ENCODE measurements at places on chromosomes 2 and 18.

GRCh38 chr2:182831921-182832320 lies 34.5 kb downstream of the FRZB start:
- H3K4me1 ChIP-seq, result no peaks in the 10 kb centered on the region
- no peaks in the 10 kb centered on the region for H3K27me3 ChIP-seq
- no peaks in the 10 kb centered on the region for H3K36me3 ChIP-seq
- H3K27ac ChIP-seq, result no peak overlapping the region
- no peak for DNase-seq

GRCh38 chr2:22628221-22628620 lies 756.8 kb upstream of the KLHL29 start:
- no peaks in the 10 kb centered on the region for H3K27me3 ChIP-seq
- DNase-seq, result no peak
- H3K36me3 ChIP-seq, result no peaks in the 10 kb centered on the region
- H3K27ac ChIP-seq, result no peak overlapping the region
- H3K4me1 ChIP-seq, result no peaks in the 10 kb centered on the region
- H3K4me3 ChIP-seq, result no peak overlapping the region

DNA sequence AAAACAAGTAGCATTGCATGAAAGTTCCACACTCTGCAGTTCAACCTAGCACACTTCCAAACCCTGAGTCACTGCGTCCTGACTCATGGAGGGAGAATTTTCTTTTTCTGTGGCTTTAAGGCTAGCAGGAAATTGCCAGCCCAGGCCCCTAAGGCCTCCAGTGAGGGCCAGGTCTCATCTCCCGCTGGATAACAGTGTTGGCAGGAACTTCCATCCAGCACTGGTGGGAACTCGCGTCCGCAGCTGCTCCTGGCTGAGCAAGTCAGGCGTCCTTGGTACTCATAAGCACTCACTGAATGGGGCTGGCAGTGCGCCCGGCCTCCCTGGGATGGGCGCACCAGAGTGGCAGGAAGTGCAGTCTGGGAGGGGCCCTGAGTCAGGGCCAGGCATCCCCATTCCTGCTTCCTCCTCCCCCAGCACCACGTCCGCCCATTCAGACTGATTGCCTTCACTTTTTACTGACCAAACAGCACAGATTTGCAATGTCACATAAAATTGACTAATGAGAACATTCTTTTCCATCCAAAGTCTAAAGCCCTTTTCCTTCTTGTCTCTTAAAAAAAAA lies 14.3 kb downstream of the MALL start:
- H3K4me1 ChIP-seq, result no peaks in the 10 kb centered on the region
- no peak for DNase-seq
- H3K27ac ChIP-seq, result no peak overlapping the region
- no peaks in the 10 kb centered on the region for H3K36me3 ChIP-seq

DNA sequence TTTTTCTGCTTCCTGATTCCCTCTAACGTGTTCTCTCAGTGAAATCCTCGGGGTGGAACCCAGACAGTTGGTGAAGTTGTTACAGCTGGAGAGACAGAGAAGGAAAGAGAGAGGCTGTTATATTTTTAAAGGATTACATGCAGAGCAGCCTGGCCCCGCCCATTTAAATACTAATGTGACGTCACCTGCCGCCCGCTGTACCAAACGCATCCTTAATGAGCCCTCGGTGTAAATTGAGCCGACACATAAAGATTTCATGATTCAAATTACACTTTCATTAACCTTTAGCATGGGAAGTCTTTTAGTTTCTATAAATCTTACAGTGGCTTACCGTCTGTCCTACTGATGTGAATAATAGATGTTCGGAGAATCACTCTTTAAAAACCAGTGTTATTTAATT lies 164.0 kb upstream of the SIX3 start:
- no peak overlapping the region for H3K4me3 ChIP-seq
- H3K27me3 ChIP-seq, result no peaks in the 10 kb centered on the region
- H3K27ac ChIP-seq, result no peak overlapping the region
- H3K4me1 ChIP-seq, result no peaks in the 10 kb centered on the region
- no peaks in the 10 kb centered on the region for H3K36me3 ChIP-seq
- no peak for DNase-seq

DNA sequence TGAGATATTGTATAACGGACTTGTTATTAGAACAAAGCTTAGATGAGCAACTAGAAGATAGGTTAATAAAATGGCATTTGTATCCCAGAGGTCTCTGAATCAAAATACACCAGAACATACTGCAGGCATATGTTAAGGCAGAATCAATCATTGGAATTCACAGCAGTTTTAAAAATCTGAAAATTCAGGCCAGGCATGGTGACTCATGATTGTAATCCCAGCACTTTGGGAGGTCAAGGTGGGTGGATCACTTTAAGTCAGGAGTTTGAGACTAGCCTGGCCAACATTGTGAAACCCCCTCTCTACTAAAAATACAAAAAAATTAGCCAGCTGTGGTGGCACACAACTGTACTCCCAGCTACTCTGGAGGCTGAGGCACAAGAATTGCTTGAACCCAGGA lies 405.2 kb downstream of the ZEB2 start:
- no peak overlapping the region for H3K27ac ChIP-seq
- H3K27me3 ChIP-seq, result no peaks in the 10 kb centered on the region

- DNase-seq, result no peak
- no peak overlapping the region for H3K4me3 ChIP-seq
- no peaks in the 10 kb centered on the region for H3K36me3 ChIP-seq
- no peaks in the 10 kb centered on the region for H3K27me3 ChIP-seq
- H3K27ac ChIP-seq, result no peak overlapping the region
- H3K4me1 ChIP-seq, result no peaks in the 10 kb centered on the region
Measured at GRCh38 chr18:79610461-79611039, 69.1 kb upstream of the CTDP1 start.

GRCh38 chr2:64837116-64837731 lies 152.0 kb upstream of the SLC1A4 start:
- no peak overlapping the region for H3K27ac ChIP-seq
- H3K27me3 ChIP-seq, result no peaks in the 10 kb centered on the region
- H3K4me1 ChIP-seq, result no peaks in the 10 kb centered on the region
- DNase-seq, result no peak

GRCh38 chr2:37672870-37673184 lies 1.4 kb upstream of the CDC42EP3 start:
- DNase-seq, result no peak
- H3K4me3 ChIP-seq, result peak overlapping the region; percentile 90
- H3K27me3 ChIP-seq, result no peaks in the 10 kb centered on the region
- H3K4me1 ChIP-seq, result peaks cover 22% of the 10 kb centered on the region

DNA sequence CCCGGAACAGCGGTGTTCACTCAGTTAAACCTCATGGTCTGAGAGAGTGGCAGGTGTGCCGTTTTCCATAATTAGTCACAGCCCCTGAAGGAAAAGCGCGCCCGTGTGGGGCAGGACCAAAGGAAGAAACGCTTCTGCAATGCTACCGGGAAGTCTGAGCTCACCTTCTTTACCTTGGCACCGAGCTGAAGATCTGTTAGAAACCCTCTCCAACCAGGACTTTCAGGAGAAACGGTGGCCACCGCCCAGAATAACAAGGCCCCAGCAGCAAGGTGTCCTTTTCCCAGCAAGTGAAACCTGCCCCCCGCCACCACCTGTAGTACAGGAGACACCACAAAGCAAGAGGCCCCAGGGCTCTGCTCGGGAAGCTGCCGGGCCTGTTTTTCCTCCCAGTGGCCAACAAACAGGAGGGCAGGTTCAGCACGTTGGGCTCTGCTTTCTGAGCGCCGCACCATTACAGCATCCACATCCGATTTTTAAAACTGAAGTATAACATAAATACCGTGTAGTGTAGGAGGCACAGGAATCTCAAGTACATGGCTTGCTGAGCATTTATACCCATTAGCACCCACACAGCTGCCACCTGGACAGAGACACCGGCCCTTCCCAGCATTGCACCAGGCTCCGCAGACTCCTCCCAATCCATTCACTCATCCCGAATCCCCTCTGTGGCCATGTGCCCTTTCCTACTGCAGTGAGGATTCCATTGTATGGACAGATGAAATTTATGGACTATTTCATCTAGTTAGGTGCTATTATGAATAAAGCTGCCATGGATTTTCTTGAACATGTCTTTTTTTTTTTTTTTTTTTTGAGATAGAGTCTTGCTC lies 121.8 kb upstream of the RIOK3 start:
- no peak for DNase-seq
- H3K4me1 ChIP-seq, result no peaks in the 10 kb centered on the region
- H3K27ac ChIP-seq, result no peak overlapping the region
- no peaks in the 10 kb centered on the region for H3K27me3 ChIP-seq
- no peaks in the 10 kb centered on the region for H3K36me3 ChIP-seq
- H3K4me3 ChIP-seq, result no peak overlapping the region

DNA sequence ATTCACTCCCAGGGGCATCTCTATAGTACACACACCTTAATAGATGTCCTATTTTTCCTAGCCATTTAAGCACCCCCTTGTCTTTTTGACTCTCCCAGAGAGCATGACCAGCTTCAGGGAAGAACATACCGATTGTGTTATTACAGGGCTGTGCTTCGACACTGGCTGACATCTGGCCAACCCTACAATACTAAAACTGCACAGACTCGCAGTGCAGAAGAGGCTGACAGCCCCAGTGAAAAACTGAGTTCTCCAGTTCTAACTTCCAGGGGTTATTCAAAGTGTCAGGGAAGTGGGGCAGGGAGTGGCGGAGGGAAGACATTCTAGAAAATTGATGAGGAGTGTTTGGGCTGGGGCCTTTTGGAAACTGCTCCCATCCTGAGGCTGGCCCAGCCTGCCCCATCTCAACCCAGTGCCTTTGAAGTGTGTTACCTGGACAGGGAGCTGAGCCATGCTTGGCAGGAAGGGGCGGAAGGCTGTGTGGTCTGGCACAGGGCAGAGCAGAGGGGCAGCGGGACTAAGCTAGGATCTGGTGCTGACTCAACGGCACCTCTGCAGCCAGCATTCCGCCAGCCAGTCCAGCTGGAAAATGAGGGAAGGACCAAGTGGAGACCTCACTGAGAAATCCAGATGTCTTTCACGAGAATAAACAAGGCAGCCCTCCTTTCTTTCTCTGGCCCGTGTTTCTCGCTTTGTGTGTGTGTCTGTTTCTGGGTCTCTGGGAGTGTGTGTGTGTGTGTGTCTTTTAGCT lies 15.4 kb upstream of the IGFBP5 start:
- no peaks in the 10 kb centered on the region for H3K36me3 ChIP-seq
- DNase-seq, result no peak
- no peak overlapping the region for H3K4me3 ChIP-seq
- no peak overlapping the region for H3K27ac ChIP-seq

DNA sequence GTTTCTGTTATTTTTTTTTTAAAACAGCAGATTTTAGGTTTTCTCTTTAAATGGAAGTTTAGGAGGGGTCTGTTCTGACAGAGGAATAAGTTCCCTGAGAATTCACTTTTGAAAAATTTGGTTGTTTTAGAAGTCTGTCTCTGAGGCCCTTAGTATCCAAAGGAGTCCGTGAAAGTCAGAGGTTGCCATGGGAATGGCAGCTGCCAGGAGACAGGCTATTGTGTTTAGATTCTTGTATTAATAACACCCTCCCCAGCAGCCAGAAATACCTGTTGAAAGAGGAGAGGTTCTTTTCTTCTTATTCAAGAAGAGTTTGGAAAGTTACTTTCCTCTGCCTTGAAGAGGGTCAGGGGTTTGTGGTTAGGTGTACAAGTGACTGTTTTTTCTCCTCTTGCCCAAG lies 29.5 kb downstream of the TNP1 start:
- no peak overlapping the region for H3K4me3 ChIP-seq
- H3K27ac ChIP-seq, result no peak overlapping the region
- no peaks in the 10 kb centered on the region for H3K36me3 ChIP-seq
- DNase-seq, result no peak
- H3K4me1 ChIP-seq, result no peaks in the 10 kb centered on the region

DNA sequence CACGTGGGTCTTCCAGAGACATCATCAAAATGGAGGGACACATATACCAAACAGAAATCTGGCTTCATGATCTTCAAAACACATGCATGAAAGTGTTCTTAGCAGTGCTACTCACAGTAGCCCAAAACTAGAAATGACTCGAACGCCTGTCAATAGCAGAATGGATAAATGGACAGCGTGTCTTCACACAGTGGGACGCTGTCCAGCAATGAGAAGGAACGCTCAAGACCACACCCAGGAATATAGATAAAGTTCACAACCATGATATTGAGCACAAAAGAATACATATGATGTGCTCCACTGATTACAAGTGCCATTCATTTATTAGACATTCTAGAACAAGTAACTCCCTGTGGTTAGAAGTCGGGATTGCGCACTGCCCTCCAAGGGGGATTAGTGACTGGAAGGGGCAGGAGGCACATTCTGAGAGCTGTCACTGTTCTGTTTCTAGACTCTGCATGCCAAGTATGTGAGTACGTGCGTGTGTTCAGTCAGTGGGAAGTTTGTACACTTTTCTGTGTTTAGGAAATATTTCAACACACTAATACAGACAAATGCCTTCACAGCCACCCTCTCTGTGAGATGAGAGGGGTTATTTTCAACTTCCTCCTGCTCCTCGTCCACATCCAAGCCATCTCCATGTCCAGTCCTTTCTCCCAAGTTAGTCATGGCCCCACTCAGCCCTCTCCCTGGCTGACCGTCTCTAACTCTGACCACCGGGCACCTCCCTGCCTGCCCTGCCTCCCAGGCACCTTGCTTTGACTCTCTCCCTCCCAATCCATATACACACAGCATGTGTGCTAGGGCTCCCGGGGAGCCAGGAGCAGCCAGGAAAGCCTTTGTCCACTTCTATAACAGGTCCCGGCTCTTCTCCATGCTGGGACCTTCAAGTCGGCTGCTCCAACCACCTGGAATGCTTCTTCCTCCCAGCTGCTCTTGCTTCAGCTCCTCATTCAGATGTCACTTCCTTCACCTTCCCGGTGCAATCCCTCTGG lies 26.9 kb upstream of the TNS1 start:
- no peak for DNase-seq
- H3K4me3 ChIP-seq, result no peak overlapping the region
- no peaks in the 10 kb centered on the region for H3K36me3 ChIP-seq
- H3K4me1 ChIP-seq, result peaks cover 4% of the 10 kb centered on the region
- no peak overlapping the region for H3K27ac ChIP-seq
- no peaks in the 10 kb centered on the region for H3K27me3 ChIP-seq

- no peak overlapping the region for H3K4me3 ChIP-seq
- H3K4me1 ChIP-seq, result no peaks in the 10 kb centered on the region
- no peaks in the 10 kb centered on the region for H3K27me3 ChIP-seq
- peaks cover 57% of the 10 kb centered on the region for H3K36me3 ChIP-seq
- DNase-seq, result no peak
- H3K27ac ChIP-seq, result no peak overlapping the region
Measured at GRCh38 chr2:69340101-69340775, 46.8 kb downstream of the GFPT1 start.

GRCh38 chr2:36493306-36493705 lies 104.7 kb downstream of the FEZ2 start:
- no peak overlapping the region for H3K4me3 ChIP-seq
- peaks cover 2% of the 10 kb centered on the region for H3K27me3 ChIP-seq
- H3K27ac ChIP-seq, result no peak overlapping the region
- H3K4me1 ChIP-seq, result no peaks in the 10 kb centered on the region
- H3K36me3 ChIP-seq, result no peaks in the 10 kb centered on the region

- H3K27me3 ChIP-seq, result no peaks in the 10 kb centered on the region
- no peaks in the 10 kb centered on the region for H3K36me3 ChIP-seq
- H3K4me1 ChIP-seq, result no peaks in the 10 kb centered on the region
Measured at GRCh38 chr2:109522063-109522374, 91.7 kb downstream of the SEPTIN10 start.

Data from effector memory CD4-positive, alpha-beta T cell (primary cell).